ENCODE measurements at places on chromosomes 16 and 17.
A peak's percentile ranks its signal among the peaks of the same experiment; 100 is the strongest.

DNA sequence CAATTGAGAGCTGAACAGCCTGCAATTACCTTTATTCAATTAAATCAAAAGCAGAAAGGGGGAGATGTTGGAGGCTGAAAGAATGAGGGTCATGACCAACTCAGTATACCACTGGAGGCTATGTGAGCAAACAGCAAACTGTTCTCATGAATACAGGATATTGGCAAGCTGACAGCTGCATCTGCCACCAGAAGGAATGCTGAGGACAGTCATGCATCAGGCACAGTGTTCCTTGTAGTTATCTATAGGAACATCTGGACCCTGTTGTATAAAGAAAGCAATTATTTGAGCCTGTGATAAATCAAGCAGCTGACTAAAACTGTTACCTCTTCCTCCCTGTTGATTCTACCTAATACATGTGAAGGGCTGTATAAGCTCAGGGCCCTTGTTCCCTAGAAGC, 2064.6 kb downstream of the TP53TG3F start:
- DNase-seq = no peak

- no peak for DNase-seq
Observed at GRCh38 chr17:79925242-79925957, 86.2 kb upstream of the CBX4 start.

GRCh38 chr17:51270636-51271035, 10.3 kb downstream of the UTP18 start:
- no peak for DNase-seq

DNA sequence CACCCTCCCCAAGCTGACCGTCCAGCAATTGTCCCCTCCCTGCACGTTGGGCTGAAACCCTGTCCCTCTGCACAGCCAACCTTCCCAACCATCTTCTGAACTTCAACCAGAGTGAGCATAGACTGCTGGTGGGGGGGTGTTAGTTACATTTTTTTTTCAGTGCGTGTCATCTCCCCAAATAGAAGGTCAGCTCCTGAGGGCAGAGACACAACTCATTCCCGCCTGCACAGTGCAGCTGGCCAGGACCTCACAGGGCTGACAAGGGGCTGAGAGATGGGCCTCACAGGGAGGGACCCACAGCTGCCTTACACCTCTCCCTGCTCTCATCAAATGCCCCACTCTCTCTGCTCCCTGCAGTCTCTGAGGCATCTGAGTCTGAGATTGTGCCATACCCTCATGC, 8.4 kb downstream of the SRL start:
- DNase-seq = no peak

DNA sequence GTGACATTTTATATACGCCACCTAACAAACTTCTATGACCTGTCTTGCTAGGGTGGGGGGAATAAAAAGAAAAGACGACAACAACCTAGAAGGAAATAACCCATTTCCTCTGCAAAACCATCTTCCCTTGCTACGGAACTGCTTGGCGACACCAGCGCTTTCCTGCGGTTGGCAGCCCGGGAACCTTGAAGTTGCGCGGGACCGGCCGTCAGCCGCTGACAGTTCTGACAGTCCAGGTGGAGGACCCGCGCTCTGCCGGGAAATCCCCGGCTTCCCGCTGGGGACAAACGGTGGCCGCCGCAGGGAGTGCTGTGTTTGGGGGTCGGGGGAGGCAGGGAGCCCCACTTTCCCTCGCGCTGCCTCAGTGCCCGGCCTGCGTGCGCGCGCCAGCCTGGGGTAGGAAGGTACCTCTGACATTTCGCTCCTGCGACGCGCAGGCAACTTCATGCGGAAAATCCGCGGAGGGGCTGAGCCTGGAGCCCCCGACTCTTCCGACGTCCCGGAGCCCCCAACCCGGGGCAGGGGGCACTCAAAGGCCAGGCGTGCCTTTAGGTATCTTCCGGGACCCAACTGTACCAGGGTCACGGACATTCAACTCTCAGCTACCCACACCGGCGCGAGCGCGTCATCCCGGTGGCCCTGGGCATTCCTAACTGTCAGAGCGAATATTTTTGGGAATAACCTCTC, 516 bp downstream of the SLC16A6 start:
- no peak for DNase-seq

DNA sequence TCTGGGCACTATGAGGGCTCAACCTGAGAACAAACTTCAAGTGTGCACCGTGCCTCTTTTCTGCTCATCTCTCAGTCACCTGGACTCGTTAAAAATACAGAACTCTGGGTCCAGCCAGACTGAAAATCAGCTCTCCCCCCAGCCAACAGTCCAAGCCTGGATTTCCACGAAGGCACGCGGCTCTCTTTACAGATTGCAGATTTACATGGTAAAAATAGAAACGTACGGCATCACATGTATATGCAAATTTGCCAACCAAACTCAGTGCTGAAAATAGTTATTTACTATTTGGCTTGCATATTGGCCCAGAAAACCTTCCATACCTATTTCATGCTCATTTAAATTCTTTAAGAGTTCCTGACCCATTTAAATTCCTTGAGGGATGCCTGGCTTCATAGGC, 315.8 kb downstream of the MAF start:
- no peak for DNase-seq

DNA sequence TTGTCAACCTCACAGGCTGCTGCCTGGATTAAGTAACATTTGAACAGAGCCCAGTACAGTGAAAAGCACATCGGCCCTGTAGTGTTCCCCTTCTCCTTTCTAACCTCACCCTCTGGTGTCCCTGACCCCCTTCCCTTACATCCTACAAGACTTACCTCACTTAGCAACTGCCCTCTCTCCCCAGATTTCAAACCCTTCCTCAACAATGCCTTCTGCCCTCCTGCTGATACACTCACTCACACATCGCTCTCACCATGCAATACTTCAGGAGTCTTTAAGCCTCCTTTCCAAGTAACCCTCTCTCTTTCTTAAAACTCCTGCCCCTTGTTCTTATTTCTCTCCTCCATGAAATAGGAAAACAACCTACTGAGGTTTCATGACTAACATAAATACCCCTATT, 17.8 kb downstream of the ZZEF1 start:
- DNase-seq = no peak

- DNase-seq = no peak
Observed at GRCh38 chr17:37388266-37388665, 12.5 kb downstream of the C17orf78 start.

DNA sequence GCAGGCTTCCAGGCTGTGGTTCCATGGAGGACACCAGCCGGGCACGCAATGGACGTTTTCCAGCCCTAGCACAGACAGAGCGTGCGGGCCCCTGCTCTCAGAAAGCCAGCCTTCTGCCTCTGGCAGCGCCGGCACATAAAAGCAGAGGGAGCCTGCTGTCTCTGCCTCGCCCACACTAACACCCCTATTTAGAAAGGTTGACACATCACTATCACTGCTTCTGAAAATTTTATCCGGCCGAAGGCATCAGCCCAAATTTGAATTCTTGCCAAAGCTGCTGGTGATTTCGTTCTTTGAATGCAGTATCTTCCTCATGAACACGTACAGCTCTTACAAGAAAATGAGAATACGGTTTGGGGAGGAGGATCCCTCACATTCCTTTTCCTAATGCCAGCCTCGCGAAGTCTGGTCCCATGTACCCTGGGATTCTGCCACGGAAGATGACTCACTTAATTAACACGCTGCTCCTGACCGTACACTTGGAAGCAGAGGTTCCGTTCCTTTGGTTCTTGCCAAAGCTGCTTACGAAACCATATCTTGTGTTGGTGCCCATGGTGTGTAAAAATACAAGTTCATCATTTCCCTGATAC, 1.3 kb upstream of the RAB11FIP3 start:
- DNase-seq = peak; percentile 57

DNA sequence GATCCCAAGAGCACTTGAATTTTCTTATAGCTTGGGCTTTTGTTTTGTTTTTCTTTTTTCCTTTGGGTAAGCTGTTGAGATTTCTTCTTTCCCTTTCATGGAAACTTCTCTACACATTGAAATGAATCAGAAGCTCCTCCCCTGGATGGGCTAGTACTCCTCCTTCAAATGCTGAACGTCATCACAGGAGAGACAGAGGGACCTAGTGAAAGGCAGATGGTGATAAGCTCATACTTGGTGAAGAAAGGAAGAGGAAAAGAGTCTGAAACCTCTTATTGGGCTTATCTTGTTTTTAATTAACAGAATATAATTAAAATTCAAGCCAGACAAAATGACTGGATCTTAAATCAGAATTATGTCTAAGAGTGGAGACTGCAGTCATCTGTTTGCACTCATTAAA, 147.3 kb downstream of the SNX11 start:
- no peak for DNase-seq

All from NCI-H1417 (cell line).